Mesenteric fat pad (tissue), 1 donor: ENCODE measurements at places on chromosomes 7 and 10.
A peak's percentile ranks its signal among the peaks of the same experiment; 100 is the strongest.

GRCh38 chr10:13527864-13528122 lies 1.0 kb downstream of the BEND7 start:
- no peak for DNase-seq

- no peak for DNase-seq
These were observed 57.1 kb upstream of the PDSS1 start for GRCh38 chr10:26640391-26640790.

- DNase-seq = peak; percentile 45
These were observed 288.9 kb downstream of the KLF6 start for GRCh38 chr10:3496138-3496537.

DNA sequence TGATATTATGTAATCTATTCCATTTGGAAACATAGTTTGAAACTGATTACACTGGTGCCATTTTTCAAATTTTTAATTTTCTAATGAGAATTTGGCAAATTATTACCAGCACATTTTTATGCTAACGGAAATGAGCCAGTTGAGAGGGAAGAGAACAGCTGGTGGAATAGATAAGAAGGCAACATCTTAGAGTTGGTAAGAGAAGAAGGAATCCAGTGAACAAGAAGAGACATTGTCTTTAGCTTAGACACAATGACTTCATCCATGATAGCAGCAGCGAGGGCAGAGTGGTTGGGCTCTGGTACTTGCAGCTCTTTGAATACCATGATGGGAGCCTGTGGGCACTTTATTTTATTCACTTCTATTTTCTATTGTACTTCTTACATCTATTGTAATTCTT lies 89.6 kb downstream of the CHRM2 start:
- DNase-seq = no peak

DNA sequence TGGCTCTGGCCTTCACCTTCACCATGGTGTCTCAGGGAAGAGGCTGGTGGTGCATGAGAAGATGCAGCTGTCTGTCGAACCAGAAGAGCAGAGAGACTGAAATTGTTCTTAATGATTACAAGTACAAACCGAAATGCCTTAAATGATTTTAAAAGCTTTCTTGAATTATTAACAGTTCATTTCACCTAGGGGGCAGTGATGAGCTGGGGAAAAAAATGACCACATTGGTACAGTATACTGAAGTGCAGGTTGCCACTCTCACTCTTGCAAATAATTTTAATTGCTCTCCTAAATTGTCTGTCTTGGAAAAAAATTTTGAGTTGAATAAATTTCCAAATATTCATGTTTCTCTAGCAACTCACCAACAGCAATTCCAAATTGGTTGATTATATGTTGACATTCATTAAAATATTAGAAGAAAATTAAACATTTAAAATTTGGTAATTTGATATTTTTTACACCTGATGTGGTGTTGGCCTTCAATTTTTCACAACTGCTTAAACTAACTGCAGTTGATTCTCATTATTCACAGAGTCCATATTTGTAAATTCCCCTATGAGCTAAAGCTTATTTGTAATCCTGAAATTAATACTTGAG lies 692.6 kb downstream of the ZWINT start:
- no peak for DNase-seq

DNA sequence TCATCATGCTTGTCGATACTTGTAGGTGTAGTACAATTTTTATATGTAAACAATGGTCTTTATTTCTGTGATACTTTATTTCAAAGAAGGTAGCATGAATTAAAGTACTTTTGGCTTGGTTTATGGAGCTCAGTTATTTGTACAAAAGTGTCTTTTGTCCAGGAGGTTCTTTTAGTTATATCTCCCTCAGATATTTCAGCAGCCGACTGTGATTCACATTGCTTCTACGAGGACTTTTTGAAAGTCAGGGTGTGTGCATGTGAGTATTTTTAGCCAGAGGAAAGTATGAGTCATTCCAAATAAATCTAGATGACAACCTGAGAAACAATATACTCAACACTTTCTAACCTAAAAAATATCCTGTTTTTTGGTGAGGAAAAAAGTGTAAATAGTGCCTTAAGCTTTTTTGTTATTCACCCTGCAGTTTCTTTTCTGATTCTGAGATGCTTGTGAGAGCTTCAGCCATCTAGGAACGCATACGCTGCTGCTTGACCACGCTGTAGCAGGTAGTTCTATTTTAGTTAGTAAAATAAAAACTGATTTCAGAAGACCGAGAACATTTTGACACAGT lies 595 bp upstream of the SUN1 start:
- DNase-seq = no peak

DNA sequence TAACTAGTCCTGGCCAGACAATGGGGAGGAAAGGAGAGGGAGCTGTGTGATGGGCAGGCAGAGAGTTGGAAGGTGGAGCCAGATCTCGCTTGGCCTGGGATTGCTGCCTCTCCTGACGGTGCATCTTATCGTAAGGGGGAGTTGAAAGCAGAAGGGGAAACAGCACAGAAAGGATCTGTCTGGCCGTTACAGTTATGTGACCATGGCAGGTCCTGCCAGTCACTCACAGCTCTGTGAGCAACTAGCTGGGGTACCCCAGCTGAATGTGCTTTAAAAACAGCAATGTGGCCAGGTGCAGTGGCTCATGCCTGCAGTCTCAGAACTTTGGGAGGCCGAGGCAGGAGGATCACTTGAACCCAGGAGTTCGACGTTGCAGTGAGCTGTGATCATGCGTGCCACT lies 8.1 kb downstream of the BLVRA start:
- DNase-seq = peak; percentile 53

GRCh38 chr7:95334447-95334846 lies 10.1 kb upstream of the PON1 start:
- no peak for DNase-seq

- DNase-seq = peak; percentile 82
These were observed 63.1 kb upstream of the NKX6-2 start for GRCh38 chr10:132848951-132849545.

DNA sequence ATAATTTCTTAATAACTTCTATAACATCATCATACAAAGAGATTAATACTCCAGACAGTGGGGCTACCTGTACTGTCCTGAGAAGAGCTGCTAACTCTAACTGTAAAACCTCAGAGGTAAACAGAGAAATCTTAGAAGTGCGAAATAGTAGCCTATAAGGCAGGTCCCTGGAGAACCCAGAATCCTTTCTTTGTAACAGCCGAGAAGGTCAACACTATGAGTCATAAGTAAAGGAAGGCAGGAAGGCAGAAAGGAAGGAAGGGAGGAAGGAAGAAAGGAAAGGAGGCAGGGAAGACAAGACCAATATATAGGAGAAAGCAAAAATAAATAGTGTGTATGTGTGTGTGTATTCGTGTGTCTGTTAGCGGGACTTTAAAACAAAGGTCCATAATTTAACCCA lies 540.6 kb downstream of the ZWINT start:
- DNase-seq = no peak

- no peak for DNase-seq
These were observed 1115.6 kb upstream of the GHITM start for GRCh38 chr10:83023662-83024061.

DNA sequence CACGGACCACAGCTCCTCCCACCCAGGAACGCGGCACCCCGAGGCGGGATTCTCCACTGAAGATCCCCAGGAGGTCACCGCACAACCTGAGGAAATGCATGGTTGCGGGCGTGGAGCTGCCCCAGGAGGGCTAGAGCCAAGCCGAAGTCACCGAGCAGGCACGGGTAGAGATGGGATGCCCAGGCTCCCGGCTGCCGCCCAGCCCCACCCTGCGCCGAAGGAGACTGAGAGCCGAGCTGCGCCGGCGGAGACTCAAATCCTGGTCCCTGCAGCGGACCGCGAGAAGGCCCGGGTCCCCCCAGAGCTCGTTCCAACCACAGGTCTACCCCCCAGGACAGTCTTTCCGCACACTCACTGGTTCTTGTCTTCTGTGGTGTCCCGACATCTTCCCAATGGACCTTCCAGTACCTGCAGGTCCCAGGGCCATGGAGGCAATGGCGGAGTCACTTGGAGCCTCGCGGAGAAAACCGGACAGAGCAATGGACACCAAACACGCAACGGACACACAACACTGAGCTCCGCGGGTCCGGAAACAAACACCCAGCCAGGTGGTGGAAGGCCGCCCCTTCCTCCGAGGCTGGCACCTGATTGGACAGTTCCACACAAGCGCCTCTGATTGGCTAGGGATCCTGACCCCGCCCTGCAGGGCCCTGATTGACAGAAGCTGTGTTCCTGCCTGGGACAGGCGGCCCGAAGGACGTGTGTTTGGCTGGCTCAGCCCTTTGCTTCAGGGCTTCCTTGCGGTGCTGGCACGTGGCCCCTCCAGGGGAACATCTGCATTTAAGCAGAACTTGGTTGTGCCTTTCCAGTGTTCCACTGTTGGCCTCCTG lies 331.9 kb upstream of the NUPR2 start:
- no peak for DNase-seq

GRCh38 chr7:28848906-28849305 lies 109.2 kb downstream of the TRIL start:
- no peak for DNase-seq
